ENCODE measurements at places on chromosomes 16 and 17.
A peak's percentile ranks its signal among the peaks of the same experiment; 100 is the strongest.

- no peak overlapping the region for H3K27ac ChIP-seq
- H3K27me3 ChIP-seq = no peaks in the 10 kb centered on the region
- no peak overlapping the region for H3K4me3 ChIP-seq
- H3K4me1 ChIP-seq = no peaks in the 10 kb centered on the region
Observed at GRCh38 chr17:16938031-16938430, 33.9 kb downstream of the TNFRSF13B start.

- peaks cover 22% of the 10 kb centered on the region for H3K4me1 ChIP-seq
- H3K27ac ChIP-seq = peak overlapping the region; percentile 83
- H3K36me3 ChIP-seq = no peaks in the 10 kb centered on the region
- no peak overlapping the region for H3K4me3 ChIP-seq
Observed at GRCh38 chr16:72847187-72848027, 200.5 kb downstream of the ZFHX3 start.

GRCh38 chr16:30621765-30622164 is 11.6 kb upstream of the ZNF689 start:
- no peak for DNase-seq
- no peak overlapping the region for H3K27ac ChIP-seq
- no peaks in the 10 kb centered on the region for H3K27me3 ChIP-seq
- no peaks in the 10 kb centered on the region for H3K4me1 ChIP-seq
- H3K36me3 ChIP-seq = no peaks in the 10 kb centered on the region

GRCh38 chr17:61361084-61361483 is 38.6 kb upstream of the TBX2 start:
- no peak overlapping the region for H3K27ac ChIP-seq
- H3K27me3 ChIP-seq = no peaks in the 10 kb centered on the region
- H3K36me3 ChIP-seq = no peaks in the 10 kb centered on the region
- no peak overlapping the region for H3K4me3 ChIP-seq
- DNase-seq = no peak

- peak; percentile 77 for DNase-seq
- no peaks in the 10 kb centered on the region for H3K27me3 ChIP-seq
Observed at GRCh38 chr17:69235338-69236058, 6.9 kb upstream of the ABCA10 start.

GRCh38 chr17:46929413-46929812 is 6.5 kb downstream of the GOSR2 start:
- no peaks in the 10 kb centered on the region for H3K27me3 ChIP-seq
- H3K36me3 ChIP-seq = peaks cover 26% of the 10 kb centered on the region
- no peak for DNase-seq
- H3K4me1 ChIP-seq = peaks cover 50% of the 10 kb centered on the region
- no peak overlapping the region for H3K4me3 ChIP-seq
- no peak overlapping the region for H3K27ac ChIP-seq

DNA sequence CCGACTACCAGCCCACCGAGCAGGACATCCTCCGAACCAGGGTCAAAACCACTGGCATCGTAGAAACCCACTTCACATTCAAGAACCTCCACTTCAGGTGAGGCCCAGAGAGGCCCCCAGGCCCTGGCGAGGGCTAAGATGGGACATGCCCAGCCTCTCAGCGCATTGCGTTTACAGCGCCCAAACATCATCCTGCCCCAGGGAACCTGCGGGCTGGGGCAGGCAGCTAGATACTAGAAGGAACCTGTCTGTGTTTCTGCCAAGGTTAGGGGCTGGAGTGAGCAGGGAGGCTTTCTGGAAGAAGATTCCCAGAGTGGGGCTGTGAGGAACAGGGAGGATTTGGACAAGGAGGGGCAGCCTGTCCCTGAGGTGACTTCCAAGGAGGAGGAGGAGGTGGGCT is 90.6 kb downstream of the AMFR start:
- H3K27me3 ChIP-seq = no peaks in the 10 kb centered on the region
- no peak overlapping the region for H3K27ac ChIP-seq
- DNase-seq = no peak
- no peak overlapping the region for H3K4me3 ChIP-seq

DNA sequence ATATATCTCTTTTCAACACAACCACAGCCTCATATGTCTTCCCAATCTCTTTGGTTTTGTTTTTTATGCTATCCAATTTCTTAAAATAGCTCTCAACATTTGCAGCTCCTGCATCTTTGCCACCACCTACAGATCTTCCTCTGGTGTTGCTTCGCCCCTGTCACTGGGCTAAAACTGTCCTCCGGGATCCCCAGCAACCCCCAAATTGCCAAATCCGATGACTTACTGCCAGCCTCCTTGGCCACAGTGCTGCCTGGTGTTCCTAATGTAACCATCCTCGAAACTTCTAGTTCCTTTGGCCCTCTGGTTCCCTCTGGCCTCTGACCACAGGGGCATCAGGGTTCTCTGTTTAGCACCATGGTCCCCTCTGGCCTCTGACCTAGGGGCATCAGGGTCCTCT is 70.8 kb downstream of the ELAC2 start:
- DNase-seq = no peak
- no peaks in the 10 kb centered on the region for H3K36me3 ChIP-seq

DNA sequence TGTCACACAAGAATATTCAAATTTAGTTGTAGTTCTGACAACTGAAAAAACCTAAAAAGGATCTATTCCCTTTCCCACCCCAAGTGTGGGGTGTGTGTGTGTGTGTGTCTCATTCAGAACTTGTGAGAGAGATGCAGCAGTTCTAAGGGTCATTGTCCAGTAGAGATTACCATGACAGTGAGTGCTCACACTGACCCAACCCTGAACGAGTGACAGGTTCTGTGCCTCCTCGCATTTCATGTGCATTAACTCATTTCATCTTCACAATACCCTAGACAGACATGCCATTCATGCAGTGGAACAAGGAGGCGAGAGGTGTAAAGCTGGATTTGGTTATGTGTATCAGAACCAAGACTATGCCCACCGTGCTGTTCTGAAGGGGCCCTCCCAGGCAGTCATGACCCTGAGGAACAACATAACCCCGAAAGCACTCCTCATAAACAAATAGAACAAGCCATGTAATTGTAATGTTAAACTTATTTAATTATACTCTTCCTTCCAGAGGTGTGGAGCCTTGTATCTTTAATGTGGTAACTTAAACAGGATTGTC is 102.1 kb downstream of the CLEC16A start:
- no peak overlapping the region for H3K4me3 ChIP-seq
- H3K36me3 ChIP-seq = no peaks in the 10 kb centered on the region
- H3K27ac ChIP-seq = no peak overlapping the region
- H3K27me3 ChIP-seq = no peaks in the 10 kb centered on the region
- DNase-seq = no peak

All from body of pancreas (tissue), 4 donors.